ENCODE measurements at places on chromosomes 13 and 19.
A peak's percentile ranks its signal among the peaks of the same experiment; 100 is the strongest.

- DNase-seq, result no peak
These were observed 1.1 kb upstream of the AKAP11 start for GRCh38 chr13:42270857-42271215.

DNA sequence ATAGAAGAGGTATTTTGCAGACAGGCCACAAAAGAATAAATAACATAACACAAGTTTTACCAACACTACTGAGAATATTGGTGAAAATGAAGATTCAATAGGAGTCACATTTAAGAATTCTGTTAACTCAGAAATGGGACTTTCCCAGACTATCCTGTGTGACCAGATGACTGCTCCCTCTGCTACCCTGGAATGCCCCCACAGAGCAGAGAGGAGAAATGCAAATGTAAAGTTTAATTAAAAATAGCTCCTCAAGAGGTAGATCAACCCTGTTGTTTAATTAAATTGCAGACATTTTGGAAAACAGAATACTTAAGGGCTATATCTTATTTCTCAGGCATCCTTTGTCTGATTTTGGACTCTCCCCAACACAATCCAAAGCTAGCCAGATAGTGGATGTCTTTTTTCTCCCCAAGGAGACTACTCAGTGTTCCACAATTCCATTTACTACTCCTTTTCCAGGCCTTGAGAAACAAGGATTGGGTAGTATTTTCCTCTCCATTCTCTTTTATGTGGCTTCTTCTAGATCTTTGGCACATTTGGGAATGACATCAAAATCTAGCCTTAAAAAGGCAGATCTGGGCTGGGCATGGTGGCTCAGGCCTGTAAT is 104.7 kb upstream of the TSC22D1 start:
- DNase-seq, result no peak

GRCh38 chr19:35254341-35255297 is 5.8 kb downstream of the LSR start:
- DNase-seq, result no peak

DNA sequence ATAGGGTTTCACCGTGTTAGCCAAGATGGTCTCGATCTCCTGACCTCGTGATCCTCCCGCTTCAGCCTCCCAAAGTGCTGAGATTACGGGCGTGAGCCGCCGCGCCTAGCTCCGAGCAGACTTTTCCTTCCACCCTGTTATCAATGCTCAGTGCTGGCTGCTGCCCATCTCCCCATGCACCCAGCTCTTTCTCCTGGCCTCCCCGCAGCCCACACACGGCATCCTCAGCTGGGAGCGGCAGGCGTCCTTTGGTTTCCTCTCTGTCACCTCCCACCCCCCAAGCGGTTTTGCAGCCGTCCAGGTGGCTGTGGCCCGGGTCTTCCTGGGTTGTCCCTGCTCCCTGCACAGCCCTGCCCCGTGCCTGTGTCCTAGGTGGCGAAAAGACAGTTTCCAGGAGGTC is 12.1 kb downstream of the PRR22 start:
- DNase-seq, result no peak

DNA sequence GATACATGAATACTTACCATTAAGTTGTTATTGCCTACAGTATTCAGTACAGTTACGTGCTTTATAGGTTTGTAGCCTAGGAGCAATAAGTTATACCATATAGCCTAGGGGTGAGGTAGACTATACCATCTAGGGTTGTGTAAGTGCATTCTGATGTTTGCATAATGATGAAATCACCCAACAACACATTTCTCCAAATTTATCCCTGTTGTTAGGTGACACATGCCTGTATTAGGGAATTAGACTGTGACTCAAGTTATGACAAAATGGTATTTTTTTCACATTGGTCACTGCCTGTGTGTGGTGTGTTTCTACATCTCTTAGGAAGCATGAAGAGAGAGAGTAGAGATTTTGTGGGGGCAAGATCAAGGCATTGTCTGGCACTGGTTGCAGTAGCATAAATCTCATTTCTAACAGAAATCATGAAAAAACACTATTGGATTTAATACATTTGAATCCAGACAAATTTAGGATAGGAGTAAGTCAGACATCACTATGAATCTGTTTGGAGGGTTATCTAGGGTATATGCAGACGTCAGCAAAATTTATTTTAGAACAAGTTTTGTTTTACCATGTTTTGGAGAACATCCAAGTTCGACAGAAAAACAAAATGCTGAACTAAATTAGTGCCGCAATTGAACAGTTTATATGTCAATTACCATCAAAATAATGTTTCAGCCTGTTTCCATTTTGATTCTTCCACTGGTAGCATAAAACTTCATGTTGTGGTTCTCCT is 332.1 kb downstream of the LMO7 start:
- no peak for DNase-seq

GRCh38 chr13:91178099-91178498 is 169.4 kb upstream of the MIR17HG start:
- no peak for DNase-seq

DNA sequence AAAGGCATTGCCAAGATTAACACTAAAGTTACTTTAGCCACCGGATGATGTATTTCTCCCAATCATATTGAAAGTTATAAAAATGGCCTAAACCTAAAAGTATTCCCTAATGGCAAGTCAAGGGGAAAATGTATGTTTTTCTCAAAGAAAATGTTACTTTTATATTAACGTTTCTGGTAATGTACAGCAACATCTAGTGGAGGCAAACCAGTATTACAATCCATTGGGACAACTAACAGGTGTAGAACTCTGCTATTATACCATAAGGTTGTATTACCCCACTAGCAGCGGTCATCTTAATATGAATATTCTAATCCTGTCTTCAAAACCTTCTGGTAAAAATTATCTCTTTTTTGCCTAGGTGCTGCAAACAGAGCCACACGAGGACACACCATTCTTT is 69.2 kb downstream of the ZNF100 start:
- no peak for DNase-seq

- no peak for DNase-seq
These were observed 169.8 kb downstream of the ATP8A2 start for GRCh38 chr13:25541434-25542123.

DNA sequence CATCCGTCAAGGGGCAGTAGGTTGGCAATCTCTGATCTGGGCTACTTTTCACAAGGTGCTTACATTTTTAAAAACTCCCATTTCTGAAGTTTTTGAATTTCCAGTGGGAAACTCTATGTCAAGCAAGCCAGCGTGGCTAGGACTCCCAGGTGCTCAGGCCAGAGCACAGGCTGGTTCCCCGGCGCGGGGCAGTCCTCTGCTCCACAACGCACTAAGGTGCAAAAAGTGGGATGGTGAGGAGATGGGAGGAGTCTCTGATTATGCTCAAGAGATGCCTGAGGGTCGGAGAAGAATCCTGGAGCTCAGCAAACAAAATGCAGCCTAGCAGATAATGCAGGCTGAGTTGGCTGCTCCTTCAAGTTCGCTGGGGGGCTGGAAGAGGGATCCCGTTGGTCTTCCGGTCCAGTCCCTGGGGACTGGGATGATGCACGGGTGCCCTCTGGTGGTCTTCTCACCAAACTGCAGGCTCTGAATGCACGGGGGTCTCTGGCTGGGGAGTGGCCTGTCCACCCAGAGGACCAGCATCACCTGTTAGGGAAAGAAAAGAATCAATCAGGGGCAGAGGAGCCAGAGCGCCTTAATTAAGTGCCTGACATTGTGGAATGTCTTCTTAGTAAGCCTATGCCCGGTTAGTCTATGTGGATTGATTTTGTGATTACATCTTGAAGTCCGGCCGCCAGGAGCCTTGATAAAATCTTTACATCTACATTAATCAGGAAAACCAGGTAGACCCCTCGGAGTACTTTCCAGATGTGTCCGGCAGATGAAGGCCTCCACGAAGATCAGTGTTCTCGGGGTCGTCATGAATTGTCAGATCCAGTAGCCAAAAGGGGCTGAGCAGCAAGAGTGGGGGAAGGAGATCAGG is 244.4 kb upstream of the MAB21L1 start:
- no peak for DNase-seq

GRCh38 chr13:67642657-67643056 is 412.5 kb upstream of the PCDH9 start:
- DNase-seq, result no peak

GRCh38 chr19:991174-991931 is 7.2 kb downstream of the WDR18 start:
- DNase-seq, result peak; percentile 36

- no peak for DNase-seq
These were observed 3.1 kb downstream of the AKAP11 start for GRCh38 chr13:42275098-42275471.

- no peak for DNase-seq
These were observed 1.3 kb upstream of the ZNF30 start for GRCh38 chr19:34925278-34925855.
